CD4-positive, alpha-beta T cell treated with Interleukin-15 for 1 hour (primary cell): ENCODE measurements at places on chromosomes 11 and 22.
A peak's percentile ranks its signal among the peaks of the same experiment; 100 is the strongest.

DNA sequence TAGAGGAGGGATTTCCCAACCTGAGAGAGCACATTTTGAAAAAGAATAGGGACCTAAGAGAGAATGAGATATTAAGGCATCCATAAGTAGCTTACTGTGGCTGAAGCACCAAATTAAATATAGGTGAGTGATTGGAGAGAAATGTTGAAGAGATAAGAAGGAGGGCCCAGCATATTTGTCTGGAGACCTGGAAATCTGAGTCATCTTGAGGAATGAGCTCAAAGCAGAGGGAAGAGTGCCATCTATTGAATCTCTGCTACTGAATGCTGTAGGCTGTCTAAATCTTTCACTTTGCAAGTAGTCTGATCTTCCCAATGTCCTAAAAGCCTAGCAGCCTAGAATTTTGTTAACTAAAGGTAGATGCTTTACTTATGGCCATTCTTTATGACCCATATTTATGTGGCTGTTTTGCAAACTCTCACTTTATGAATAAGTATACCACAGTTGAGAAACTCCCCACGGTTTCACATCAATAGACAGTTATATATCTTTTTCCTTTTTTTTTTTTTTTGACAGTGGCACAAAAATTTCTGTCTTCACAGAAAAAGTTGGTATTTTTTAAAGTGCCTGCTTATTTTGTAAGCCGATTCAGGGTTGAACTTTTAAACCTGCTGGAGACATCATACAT is 2093.5 kb downstream of the LRRC4C start:
- DNase-seq, result no peak

DNA sequence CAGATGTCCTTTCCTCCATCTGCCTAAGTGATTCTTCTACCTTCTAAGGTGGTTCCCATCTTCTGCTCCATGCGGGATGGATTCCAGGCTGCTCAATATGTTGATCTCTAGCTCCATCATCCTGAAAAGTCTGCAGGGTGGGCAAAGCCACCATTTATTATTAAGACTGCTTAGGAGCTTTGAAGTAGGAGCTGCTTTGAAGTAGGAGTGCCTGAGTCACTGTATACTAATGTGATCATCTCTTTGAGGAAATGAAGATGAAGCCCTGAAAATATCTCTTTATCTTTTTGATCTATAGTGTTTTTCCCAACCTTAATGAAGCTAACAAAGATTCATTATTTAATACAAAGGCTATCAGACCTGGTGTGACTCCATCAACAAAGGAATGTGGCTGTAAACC is 13.1 kb downstream of the HEPHL1 start:
- no peak for DNase-seq

GRCh38 chr22:32979606-32980005 is 78.6 kb downstream of the SYN3 start:
- no peak for DNase-seq

- peak; percentile 33 for DNase-seq
These were observed 4.2 kb downstream of the SIPA1 start for GRCh38 chr11:65642014-65642671.

- no peak for DNase-seq
These were observed 23.1 kb downstream of the A4GALT start for GRCh38 chr22:42697542-42698013.

DNA sequence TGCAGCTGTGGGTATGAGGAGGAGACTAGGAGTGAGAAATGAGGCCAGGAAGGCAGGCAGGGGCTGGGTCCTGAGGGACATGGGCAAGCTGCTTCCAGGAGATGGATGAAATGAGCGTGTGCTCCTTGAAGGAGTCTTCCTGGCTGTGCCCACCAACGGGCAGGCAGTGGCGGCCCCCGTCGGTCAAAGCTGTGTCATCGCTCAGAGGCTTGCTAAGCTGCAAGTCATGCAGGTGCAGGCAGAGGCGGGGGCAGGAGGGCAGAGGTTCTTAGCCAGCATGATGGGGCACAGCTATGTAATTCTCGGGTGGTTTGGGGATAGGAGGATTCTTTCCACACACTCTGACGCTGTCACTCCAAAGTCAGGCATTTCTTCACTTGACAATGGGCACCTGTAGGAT is 12.5 kb upstream of the PEX26 start:
- no peak for DNase-seq

- no peak for DNase-seq
These were observed 284.4 kb upstream of the B3GAT1 start for GRCh38 chr11:134696455-134696854.

- no peak for DNase-seq
These were observed 1595.5 kb upstream of the TENM4 start for GRCh38 chr11:81036168-81036870.

GRCh38 chr11:83540728-83541127 is 254.6 kb upstream of the CCDC90B start:
- no peak for DNase-seq

DNA sequence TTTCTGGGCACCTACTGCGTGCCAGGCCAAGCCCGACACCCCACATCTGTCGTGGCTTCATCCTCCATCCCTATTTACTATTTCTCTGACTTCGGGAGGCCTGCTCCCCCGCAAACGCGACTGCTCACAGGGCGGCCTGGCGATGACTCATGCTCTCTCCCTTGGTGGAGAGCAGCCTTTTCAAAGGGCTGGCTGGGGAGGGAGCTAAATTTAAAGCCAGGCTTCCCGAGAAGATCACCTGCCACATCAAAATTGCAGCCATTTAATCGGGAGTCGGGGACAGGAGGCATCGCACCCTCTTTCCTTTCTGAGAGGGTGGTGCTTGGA is 24.9 kb upstream of the SHISAL1 start:
- DNase-seq, result no peak

DNA sequence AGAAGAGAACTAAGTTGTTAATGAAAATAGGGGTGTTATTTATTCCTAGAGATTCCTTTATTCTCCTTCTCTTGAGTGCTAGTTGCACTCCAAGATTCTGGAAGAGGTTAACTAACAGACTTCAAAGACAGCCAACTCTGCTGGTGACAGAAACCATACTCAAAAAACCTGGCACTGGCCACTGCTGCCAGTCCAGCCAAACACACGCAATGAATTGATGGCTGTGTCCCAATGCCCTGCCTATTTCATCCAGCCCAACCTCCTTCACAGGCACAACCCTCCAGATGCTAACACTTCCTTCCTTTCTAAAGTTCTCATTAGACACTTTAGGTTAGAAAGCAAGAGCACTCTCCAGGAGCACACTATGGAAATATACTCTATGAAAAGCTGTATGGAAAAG is 150.8 kb upstream of the C11orf58 start:
- DNase-seq, result no peak

- no peak for DNase-seq
These were observed 19.8 kb upstream of the PRAME start for GRCh38 chr22:22578702-22579424.

- DNase-seq, result no peak
These were observed 18.6 kb upstream of the DGCR8 start for GRCh38 chr22:20061481-20061861.

DNA sequence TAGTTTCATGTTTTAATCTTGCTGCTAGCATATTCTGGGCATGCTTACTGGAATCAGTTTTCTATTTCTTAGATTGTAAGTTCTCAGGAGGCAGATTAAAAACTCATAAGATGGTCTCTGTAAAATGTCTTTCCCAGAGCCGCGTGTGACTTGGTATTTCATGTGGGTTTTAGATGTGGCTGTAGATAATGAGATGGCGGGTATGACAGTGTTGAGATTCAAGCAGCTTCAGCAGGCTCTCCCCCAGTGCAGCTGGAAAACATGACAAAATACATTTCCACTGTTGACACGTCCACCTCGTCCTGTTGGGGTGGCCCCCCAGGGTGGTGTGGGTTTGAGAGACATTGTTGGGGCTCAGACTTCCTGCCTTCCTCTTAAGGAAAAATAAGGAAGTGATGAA is 106.8 kb downstream of the KIRREL3 start:
- no peak for DNase-seq

GRCh38 chr11:116373104-116373944 is 399.5 kb downstream of the BUD13 start:
- no peak for DNase-seq
